ENCODE measurements at places on chromosomes 1 and 21.

DNA sequence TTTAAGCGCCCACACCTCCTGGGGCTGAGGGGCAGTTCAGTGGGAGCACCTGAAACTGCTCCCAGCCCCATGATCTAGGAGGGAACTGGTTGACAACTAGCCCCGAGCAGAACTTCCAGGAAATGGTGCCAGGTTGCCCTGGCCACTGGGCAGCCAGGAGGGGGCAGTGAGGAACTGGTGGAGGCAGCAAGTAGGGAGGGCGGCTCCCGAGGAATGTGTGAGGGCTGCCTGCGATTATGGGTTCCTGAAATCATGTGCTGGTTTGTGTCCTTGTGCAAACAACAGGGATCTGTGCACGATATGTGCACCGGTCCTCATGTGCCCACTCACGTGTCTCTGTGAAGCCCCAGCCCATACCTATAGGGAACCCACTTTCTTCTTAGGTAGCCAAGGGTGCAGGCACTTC lies 9.9 kb downstream of the GPR3 start:
- peak; percentile 86 for DNase-seq

- DNase-seq: peak; percentile 89
Observed at GRCh38 chr1:1616045-1616790, 918 bp downstream of the MIB2 start.

GRCh38 chr1:215002471-215002870 lies 80.1 kb upstream of the KCNK2 start:
- DNase-seq: peak; percentile 85

DNA sequence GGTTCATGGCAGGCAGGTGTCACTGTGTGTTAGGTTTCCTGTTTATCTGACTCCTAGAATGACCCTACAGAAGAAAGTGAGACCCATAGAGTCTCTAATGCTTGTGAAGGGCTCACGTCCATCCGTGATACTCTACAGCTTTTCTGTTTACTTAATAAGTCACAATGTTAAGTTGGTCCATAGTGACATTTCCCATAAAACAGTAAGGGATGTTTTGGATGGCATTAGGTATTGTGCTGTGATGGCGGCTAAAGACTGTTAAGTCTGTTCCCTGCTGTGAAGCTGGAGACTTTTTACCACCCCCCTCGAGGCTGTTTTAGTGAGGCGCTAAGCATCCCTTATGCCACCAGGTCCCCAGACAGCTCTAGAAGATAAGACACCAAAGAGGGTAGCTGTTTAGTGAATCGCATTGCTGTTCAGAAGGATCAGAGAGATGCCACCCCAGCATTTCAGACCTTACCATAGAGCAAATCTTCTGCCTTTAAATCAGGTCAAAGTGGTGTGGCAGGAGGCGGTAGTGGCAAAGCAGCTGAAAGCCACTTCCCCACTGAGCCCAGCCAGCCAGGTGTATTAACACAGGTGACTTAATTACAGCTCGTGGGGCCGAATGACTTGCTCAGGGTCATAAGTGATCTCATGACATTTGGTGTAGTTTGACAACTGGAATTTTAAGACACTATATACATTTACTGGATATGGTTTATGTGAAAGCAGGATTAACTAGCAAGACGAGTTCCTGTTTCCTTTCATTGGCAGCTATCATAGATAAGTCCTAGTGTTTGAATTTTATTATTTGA lies 25.0 kb downstream of the SLC37A1 start:
- no peak for DNase-seq

DNA sequence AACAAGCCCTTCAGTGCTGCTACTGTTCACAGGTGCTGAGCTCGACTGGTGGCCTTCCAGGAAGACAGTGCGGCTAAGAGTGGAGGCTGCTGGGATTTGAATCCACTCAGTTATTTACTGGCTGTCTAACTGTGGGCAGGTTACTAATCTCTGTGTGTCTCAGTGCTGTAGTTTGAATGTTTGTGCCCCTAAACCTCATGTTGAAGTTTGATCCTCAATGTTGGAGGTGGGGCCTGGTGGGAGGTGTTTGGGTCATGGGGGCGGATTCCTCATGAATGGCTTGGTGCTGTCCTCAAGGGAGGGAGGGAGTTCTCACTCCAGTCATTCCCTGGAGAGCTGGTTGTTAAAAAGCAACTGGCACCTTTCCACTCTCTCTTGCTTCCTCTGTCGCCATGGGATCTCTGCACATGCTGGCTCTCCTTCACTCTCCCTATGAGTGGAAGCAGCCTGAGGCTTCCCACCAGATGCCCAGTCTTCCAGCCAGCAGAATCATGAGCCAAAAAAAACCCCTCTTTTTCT lies 334.8 kb downstream of the RPS6KC1 start:
- DNase-seq: no peak

DNA sequence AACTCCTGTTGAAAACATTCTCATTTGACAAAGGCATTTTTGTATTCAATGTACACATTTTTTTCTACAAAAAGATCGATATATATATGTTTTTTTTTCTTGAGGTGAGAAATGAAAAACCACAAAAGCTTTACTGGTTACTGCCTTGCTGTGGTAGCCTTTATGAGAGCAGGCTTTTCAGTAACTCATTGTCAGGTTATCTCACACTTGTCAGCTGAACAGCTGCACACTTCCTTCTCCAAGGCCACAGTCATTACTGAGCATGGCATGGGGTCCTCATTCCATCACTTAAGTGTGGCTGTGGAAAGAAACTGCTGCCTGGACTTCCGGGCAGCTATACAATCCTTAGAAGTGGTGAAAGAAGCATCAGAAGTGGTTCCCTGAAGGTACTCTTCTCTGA lies 169.3 kb upstream of the ZP4 start:
- no peak for DNase-seq

- DNase-seq: no peak
Observed at GRCh38 chr1:197400522-197400902, 132.5 kb downstream of the CRB1 start.

GRCh38 chr1:40820251-40820797 lies 36.7 kb downstream of the KCNQ4 start:
- no peak for DNase-seq

DNA sequence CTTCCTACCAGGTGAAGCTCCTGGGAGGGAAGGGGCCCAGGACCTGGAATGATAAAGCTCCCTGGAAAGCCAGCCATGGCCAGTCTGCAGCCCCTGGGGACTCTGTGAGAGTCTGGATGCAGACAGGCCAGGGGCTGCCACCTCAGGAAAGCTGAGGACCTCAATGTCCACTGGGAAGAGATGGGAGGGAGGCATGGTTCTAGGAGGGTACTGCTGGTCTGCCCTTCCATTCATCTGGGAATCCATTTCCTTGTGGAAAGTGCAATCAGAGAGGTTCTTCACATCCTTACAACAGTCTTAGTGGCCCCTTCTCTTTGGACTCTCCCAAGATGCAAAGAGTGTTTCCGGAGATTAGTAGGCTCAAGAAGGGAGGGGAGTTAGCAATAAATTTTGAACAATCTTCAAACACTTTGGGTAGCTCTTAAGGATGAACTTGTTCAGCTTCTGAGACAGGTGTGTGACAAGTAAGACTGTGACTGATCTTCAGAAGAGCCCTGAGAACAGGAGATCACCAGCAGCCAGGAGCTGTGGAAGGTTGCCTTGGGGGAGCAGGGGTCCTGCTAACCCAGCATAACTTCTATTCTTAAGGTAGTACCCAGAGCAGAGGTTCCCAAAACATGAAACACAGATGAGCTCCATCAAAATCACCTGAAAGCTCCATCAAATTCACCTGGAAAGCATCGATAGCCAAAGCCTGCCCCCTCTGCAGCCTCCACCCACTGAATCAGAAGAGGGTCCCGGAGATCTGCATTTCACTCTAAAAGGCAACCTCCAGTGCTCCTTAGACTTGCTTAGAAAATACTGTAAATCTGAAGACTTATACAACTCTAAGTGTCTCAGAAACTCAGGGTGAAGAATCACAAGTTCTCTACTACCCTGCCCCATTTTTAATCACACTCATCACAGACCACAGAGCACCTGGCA lies 616 bp upstream of the LAX1 start:
- DNase-seq: no peak

GRCh38 chr1:62362061-62362917 lies 43.1 kb upstream of the KANK4 start:
- DNase-seq: no peak

DNA sequence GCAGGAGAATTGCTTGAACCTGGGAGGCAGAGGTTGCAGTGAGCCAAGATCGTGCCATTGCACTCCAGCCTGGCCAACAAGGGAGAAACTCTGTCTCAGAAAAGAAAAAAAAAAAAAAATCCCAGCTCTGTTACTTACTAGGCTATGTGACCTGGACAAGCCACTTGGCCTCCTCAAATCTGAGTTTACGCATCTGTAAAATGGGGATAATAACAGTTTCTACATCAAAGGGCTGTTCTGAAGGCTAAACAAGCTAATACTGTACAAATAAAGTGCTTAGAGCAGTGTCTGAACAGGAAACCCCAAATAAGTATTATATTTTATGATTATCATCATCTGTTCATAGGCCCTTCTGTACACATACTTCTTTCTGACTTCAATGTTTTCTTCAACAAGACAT lies 13.6 kb downstream of the F11R start:
- no peak for DNase-seq

DNA sequence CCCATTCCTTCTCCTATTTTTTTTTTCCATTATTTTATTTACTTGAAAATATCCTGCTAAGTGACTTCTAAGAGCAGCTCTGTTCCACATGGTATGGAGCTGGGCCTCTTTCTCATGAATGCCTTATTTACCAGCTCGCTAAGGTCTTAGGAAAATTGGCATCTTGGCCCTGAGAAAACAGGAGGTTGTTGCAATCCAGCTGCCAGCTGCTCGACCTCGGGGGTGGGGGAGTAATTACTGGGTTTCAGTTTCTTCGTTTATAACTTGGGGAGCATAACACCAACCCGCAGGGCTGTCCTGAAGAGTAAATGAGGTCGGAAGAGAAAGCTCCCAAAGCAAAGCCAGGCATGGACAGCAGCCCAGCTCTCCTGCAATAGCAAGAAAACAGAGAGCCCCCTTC lies 176.3 kb downstream of the AJAP1 start:
- DNase-seq: no peak

GRCh38 chr1:170619241-170620028 lies 44.5 kb upstream of the PRRX1 start:
- DNase-seq: no peak

DNA sequence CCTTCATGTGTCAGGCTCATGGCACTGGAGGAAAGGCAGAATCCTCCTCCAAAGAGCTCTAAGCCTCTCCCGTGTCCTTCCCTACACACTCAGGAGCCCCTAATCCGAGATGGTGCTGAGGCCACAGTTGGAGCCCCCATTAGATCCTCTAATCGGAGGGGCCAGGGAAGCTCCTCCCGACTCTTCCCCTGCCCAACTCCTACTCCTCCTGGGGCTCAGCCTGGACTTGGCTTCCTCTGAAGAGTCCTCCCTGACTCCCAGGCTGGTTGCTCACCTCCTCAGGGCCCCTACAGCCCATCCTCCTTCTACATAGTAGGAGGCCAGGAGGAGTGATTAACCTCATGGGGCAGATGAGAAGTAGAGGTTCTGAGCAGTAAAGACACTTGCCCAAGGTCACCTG lies 21.3 kb upstream of the CDCP2 start:
- no peak for DNase-seq

- no peak for DNase-seq
Observed at GRCh38 chr1:192080684-192081083, 77.6 kb upstream of the RGS18 start.

DNA sequence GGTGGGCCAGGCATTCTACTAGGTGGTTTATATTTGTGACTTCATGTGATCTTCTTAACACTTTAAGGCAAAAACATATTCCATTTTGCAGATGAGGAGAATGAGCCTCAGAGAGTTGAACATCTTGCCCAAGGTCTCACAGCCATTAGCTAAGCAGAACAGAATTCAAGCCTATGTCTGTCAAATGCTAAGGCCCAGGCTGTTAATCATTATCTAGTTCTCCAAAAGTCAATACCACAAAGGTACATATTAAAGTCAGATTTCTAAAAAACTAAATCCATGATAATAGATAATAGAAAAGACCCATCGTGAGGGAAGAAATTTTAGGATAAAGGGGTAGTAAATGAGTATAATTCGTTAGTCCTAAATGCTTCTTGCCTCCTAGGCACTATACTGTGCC lies 234.3 kb downstream of the KCNH1 start:
- DNase-seq: no peak

DNA sequence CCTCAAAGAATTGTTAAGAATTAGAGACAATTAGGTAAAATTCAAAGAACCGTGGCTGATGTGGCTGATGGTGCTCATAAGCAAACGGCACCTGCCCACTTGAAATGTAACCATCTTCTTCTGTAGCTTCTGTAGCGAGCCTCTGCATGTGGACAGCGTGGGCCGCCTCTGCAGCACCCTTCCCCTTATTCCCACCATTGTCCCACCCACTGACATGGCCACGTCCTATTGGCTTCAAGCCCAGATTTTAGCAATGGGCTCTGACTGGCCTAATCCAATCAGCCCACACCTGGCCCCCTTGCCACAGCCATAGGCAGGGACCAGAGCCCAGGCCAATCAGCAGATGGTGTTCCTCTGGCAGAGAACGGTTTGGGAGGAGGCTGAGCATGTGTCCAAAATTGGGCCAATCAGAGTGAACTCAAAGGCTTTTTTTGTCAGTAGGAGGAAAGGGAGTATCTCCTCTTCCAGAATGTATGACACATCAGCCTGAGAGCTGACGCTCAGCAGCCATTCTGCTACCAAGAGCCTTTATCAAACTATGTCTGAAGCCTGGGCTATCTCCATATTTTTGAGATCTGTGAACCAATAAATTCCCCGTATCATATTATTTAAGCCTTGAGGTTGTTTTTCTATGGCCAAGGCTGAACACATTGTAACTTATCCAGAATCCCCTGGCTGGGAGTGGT lies 518.5 kb downstream of the SMYD3 start:
- DNase-seq: no peak

DNA sequence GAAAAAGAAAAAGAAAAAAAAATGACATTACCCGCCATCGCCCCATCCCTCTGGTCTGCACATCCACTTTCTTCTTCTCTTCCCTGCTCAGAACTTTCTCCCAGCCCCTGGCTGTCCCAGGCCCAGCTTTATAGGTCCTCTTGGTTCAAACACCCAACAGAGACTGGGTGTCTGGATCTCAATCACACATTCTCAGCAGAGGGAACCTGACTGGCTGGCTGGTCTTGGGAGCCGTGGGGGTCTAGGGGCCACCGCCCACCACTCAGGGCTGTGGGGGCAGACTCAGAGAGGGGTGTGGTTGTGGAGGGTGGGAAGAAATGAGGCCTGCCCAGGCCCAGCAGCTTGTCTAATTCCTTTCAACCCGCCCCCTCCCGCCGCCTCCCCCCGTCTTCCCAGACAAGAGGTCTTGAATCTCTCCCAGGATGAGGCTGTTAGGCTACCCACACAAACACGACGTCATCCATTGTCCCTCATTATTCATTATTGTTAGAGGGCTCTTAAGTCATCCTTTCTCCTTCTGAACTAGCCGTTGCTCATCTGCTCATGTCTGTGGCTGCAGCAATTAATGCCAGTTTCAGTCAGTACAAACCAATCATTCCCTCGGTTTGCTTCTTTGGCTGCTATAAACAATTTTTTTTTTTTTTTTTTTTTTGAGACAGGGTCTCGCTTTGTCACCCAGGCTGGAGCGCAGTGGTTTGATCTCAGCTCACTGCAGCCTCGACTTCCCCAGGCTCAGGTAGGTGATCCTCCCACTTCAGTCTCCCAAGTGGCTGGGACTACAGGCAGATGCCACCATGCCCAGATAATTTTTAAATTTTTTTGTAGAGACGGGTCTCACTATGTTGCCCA lies 40.6 kb upstream of the CLIC4 start:
- DNase-seq: peak; percentile 61
